ENCODE measurements at places on chromosomes 2 and 18.

- DNase-seq = no peak
Observed at GRCh38 chr2:118470297-118470696, 377.2 kb downstream of the EN1 start.

- no peak for DNase-seq
Observed at GRCh38 chr18:3478262-3478978, 28.4 kb downstream of the TGIF1 start.

DNA sequence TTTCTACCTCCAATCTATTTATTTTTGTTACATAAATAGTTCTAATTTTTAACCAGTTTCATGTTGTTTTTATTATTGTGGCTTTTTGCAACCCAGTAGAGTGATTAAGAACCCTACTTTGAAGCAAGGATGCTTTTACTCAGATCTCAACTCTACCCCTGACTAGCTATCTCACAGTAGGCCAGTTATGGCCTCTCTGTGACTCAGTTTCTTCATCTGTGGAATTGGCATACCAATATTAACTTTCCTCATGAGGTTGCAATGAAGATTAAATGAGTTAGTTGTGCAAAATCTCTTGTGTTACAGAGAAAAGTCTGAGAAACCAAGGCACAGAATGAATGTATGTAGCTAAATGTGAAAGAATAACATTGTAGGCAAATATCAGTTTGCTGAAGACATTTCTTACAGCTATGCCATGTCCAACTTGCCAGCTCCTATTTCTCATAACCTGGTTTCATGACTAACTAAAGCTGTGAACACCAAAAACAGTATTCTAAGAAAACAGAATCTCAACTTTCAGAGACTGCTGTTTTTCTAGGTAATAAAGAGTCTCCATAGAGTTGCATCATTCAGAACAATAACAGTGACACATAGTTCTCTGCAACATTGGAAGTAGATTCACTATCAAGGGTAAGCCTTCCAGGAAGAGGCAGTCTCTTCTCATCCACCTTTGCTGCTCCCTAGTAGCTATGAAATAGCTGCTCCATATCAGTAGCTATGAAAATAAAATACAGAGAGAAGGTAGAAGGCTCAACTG, 33.2 kb upstream of the CYTIP start:
- DNase-seq = peak; percentile 86

DNA sequence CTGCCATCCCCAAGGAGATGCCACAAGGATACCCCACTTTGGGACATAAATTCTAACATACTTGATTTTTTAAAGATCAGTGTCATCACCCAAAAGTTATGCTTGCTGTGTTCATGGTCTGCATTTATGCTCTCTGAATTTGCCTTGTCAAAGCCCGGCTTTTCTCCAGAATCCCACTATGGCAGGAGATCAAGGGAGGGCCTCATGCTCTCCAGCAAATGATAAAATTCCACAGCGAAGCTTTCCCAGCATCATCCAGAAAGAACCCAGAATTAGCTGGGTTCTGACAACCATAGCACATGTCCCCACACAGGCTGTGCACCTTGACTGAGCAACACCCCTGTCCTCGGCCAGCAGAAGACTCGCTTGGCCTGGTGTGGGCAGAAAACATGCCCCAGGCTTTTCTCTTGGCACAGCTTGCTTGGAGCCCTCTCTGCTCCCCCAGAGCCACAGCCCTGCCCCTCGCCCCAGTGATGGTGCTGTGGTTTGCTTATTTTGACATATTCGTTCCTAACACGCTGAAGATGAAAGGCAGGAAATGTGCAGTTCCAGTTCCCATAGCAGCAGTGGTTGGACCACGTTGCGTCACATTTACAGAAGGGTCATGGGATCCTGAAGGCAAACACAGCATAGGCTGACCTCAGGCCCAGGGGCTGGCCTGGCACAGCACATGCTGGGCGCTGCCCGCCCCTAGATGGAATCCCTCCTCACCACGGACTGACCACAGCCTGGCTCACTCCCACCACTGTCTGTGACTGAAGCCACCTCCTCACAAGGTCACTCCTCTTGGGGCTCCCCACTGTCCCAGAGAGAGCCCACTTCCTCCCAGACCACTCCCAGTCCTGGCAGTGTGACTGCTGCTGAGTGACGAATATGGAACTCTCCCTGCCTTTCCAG, 14.1 kb upstream of the CHRNA1 start:
- peak; percentile 77 for DNase-seq

- DNase-seq = no peak
Observed at GRCh38 chr2:221106241-221106640, 465.9 kb downstream of the EPHA4 start.

DNA sequence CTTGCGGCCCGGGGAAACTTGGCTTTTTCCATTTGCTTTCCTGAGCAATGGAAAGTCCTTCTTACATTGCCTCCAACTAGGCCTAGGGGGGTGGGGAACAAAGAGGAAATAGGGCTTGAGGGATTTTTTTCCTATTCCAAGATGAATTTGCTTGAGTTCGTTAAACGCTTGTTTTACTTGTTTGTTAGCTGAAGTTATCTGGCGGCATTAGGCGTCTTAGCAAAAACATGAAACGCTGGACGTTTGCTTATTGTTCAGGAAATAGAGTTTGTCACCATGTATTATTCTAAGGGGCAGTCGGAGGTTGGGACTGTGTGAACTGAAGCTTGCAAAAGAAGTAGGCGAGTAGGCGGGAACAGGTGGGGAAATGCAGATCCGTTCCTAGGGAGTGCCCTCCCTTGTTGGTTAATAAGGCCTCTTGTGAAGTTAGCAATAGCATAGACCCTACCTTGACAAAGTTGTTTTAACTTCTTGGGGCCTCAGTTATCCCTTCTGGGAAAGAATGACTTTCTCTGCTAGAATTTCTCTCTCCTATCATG, 1.9 kb downstream of the CABLES1 start:
- DNase-seq = no peak

- DNase-seq = no peak
Observed at GRCh38 chr18:9996094-9996493, 82.3 kb downstream of the VAPA start.

DNA sequence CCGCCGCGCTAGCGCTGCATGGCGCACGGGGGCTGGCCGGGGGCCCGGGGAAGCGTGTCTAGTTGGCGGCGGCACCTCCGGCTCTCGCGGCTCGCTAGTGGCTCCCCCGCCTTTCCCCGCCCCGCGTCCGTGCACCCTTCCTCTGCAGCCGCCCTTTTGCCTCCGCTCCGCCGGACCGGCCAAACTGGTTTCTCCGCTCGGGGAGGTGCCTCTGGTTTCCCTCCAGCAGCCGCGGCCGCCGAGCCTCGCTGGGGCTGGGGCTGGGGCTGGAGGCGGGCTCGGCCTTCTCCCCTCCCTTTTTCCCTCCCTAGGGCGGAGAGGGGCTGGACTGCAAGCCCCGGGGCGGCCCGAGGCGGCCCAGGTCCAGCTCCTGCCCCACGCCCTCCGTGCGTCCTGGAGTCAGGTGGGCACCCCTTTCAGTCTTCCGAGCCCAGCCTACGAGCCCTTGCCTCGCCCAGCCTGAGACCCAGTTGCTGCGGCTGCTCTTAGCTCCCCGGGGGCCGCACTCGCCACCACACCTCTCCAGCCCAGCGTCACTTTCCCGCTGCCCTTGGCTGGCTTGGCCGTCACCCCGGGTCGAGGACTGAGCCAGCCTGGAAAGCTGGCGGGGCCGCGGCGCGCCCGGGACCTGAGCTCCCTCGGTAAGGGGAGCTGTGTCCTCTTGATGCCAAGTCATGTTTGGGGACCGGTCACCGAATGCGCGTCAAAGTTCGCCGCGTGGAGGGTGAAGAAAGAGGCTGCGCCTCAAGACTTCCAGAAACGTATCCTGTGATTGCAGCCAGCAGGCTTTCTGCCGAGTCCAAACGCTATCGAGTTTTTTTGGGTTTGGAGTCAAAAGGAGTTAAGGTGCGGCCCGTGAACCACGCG, at the start of gene ATP8B1:
ATP8B1 (minus strand) TSS at position 213 of the 867 bp plus-strand sequence. CDS start 71,508 bp downstream, outside the sequence.
- no peak for DNase-seq

DNA sequence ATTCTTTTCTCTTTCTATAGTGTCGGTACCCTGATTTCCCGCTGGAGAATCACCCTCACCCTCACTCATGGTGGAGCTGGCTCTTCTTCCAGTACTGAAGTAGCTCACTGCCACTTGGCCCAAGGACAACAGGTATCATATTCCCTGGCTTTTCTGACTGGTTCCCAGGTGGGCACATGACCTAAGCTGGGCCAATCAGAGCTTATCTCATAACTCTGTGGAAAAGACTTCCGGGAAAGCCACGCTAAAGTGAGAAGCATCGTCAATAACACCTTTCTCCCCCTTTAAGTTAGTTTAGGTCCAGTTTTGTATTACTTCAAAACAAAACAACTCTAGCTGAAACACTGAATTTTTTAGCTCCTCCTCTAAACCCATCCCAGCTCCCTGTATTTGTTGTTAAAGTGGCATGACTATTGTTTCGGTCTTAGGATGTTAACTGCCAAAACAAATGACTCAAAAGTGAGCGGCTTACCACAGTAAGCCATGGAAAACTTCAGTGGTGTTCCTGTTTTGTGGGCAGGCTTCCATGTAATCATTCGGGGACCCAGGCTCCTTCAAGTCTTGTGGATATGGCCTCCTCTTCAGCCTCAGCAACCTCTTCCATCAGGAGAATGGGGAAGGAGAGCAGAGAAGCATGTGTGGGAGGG, 137.4 kb upstream of the DLX2 start:
- no peak for DNase-seq

All from activated CD4-positive, alpha-beta T cell treated with anti-CD3 and anti-CD28 coated beads, Interleukin-2, Interleukin-6, amounts not matched to agents 100 ng/mL and 50 ng/mL, durations not matched to agents 16 hours and 8 hours (primary cell).